ENCODE measurements at places on chromosomes 11 and 22.
A peak's percentile ranks its signal among the peaks of the same experiment; 100 is the strongest.

DNA sequence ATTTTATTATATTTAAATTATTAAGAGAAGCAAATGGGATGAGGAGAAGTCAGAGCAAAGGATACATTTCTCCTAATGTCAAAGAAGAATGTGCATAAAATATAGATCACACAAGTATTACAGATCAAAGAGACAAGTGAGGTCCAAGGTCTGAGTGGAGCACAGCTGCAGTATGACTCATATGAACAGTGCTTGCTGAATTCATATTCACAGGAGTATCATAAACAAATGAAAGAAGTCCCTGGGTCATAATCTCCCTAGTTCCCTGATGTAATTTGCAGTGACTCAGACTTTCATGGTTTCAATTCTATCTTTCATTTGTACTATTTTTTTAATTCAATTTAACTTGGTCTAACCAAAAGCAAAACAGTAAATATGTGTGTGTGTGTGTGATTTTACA lies 499.0 kb upstream of the CCDC179 start:
- DNase-seq = no peak

DNA sequence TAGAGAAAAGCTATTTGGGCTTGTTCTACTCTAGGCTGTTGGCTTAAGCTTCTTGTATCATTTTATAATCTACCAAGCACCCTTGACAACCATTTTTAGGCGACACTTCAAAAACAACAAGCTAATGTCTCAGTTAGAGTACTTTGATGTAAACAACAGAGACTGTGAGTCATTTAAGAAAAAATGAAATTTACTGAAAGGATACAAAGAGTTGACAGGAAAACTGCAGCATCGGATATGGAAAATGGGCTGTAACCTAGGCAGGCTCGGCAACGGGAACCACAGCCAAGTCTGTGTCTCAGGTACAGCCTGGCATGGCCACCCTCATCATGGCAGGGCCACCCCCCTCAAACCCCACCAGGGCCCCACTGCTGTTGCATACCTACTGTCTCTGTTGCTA lies 4.4 kb upstream of the RNF169 start:
- no peak for DNase-seq

DNA sequence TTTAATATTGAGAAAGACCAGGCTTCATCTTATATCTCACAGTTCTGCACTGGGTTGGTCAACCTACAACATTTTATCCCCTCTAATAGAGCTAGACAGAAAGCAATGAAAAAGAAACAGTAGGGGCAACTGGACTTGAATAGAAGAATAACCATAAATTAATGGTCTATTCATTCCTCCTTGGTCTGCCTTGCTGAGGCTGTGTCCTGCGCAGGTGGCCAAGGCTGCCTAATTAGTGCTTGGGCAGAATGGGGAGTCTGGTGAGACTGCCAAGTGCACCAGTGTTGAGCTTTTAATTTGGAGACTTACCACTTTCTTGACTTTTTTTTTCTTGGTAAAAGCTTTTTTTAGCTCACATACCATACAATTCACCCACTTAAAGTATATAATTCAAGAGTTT lies 35.0 kb upstream of the SPON1 start:
- DNase-seq = no peak

DNA sequence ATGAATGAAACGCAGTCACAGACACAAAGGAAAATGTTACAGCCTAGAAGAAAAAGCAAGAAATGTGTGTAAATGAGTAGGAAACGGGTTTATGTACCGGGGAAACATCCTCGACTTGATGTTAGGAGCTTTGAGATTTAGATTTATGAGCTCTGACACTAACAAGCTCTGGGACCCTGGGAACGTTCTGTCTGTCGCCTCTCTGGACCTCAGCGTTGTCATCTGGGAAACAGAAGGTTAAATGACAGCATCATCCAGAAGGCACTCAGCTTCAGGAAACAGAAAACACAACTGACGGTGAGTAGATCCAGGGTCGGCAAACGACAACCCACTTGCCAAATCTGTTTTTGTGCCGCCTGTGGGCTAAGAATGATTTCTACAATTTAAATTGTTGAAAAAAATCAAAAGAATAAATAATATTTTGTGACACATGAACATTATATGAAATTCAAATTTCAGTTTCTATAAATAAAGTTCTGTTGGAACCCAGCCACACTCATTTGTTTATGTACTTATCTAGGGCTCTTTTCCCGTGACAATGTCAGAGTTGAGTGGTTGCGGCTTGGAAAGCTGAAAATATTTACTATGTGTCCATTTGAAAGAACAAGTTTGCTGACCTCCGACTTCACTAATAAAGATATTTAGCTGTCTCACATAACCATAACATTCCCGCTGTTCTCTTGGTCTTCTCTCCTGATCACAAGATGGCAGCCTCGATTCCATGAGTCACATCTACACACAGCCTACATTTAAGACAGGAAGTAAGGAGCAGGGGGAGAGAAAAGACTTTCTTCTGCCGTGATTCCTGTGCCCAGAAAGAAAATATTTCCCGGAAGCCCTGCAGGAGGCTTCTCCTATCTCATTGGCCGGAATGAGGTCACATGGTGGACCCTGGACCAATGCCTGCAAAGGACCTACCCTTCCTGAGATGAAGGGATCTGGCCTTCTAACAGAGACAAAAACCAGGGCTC lies 47.1 kb upstream of the SYT13 start:
- DNase-seq = peak; percentile 47

GRCh38 chr11:45053736-45054446 lies 92.5 kb upstream of the PRDM11 start:
- peak; percentile 15 for DNase-seq

DNA sequence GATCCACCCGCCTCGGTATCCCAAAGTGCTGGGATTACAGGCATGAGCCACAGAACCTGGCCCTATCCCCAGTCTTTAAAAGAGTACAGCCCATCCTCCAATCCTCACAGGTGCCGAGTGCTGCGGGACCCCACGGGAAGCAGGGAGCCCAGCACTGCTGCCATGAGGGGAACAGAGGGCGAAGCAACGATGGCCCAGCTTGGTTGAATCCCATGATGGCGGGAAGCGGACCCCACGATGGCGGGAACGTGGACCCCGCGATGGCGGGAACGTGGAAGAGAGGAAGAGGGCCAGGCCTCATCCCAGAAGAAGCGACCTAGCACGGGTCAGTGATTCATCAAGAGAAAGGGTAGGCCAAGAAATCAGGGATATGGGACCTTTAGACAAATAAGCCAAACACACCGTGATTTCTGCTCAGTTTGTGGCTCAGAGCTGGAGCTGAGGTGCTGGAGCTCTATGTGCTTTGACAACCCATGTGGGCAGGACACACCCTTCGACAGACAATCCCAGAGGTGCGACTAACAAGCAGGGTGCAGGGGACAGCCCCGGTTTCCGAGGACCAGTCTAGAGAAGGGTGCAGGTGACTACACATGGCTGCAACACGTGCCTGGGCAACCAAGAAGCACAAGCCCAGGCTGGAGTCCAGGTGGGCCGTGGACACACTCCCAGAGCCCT lies 30.9 kb downstream of the BRD1 start:
- DNase-seq = no peak

GRCh38 chr11:126636911-126637794 lies 281.7 kb downstream of the ST3GAL4 start:
- DNase-seq = no peak

GRCh38 chr11:126426106-126426505 lies 70.6 kb downstream of the ST3GAL4 start:
- DNase-seq = no peak

GRCh38 chr11:14418801-14419417 lies 59.9 kb upstream of the RRAS2 start:
- no peak for DNase-seq

GRCh38 chr11:68550485-68550817 lies 89.9 kb downstream of the PPP6R3 start:
- no peak for DNase-seq

DNA sequence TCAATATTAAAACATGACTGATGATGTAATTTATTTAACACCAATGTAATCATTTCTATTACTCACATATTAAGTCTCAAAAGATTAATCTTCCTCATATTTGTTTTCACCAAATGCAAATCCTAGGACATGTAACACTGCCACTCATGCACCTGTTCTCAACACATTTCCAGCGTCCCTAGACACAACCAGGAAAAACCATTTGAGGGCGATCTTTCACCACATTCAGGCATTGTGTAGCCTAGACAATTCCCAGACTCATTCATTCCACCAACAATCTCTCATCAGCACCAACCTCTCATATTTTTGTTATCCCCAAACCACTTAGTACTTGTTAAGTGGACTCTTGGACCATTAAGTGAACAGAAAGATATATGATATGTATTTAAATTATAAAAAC lies 66.1 kb downstream of the SLC36A4 start:
- DNase-seq = no peak

- no peak for DNase-seq
These were observed 62.6 kb upstream of the OLFML1 start for GRCh38 chr11:7422544-7423331.

DNA sequence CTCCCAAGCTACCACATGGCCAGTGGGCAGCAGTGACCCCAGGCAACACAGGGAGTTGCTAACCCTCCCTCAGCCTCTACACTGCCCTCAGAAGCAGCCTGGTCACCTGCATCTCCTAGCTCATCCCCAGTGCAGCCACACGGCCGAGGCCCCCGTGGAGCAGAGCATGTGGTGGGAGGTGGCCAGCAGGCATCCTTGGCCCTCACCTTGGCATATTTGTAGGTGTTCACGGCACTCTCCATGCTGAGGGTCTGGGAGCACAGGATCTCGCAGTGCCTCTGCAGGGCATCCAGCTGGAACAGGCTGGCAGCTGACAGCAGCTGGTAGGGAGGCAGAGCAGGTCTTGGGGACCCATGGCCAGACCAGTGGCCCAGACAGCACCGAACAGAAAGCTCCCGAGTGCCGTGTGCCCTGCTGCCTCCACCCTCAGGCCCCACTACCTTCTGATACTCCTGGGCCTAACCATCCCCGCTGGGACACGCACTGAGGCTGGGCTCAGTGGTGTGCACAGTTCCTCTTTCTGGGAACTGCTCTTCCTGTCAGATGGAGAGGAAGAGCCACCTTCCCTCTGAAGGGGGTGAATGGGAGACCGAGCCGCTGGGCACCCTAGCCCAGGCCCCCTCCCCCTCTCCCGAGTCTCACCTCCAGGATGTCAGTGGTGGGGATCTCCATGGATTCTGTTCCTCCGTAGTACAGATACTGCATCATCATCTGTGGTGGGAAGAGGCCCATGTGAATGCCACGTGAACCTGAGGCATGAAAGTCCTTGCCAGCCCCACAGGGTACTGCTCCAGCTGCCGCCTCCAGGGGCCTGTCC lies 48.8 kb downstream of the NAT10 start:
- DNase-seq = peak; percentile 82

- no peak for DNase-seq
These were observed 45.3 kb downstream of the RTL6 start for GRCh38 chr22:44452531-44453420.

DNA sequence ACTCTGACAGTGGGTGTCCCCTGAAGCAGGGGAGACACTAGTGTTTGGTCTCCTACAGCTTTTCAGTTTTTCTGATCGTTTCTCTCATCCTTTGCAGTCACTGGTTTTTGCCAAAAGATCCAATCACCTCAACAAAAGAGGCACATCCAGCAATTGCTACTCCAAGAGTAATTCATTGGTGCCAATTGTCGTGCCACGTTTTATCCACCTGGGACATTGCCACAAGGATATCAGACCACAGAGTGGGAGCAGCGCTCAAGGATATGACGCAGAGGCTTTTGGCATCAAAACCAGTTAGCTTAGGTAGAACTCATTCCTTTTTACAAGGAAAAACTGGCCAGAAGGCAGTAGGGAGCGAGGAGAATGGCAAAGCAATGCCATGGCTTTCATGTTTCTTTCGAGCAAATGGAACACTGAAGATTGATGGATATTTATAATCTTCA lies 40.9 kb upstream of the BLID start:
- no peak for DNase-seq
